ENCODE measurements at places on chromosomes 12 and 14. TPM values are rescaled to one million over a fixed set of nuclear protein-coding genes. Genes with fewer than 3 reads are reported as not detected.

The GLIPR1 gene
- total RNA-seq = 8.8 TPM

The GPR84 gene
- not detected for total RNA-seq

The RDH11 gene
- 12.5 TPM for total RNA-seq

The DBX2 gene
- 0.07 TPM for total RNA-seq

The SPIC gene
- not detected for total RNA-seq

The KRT3 gene
- not detected for total RNA-seq

The KRT82 gene
- not detected for total RNA-seq

The KLRF1 gene
- total RNA-seq = 0.55 TPM

The ERP27 gene
- total RNA-seq = 0.25 TPM

The COPS7A gene
- total RNA-seq = 81.9 TPM

The KLRK1 gene
- total RNA-seq = not detected

The MORN3 gene
- not detected for total RNA-seq

The ZNF605 gene
- 13.9 TPM for total RNA-seq

The CABP1 gene
- total RNA-seq = 8.0 TPM

The TSPAN19 gene
- not detected for total RNA-seq

The LRIG3 gene
- total RNA-seq = 4.3 TPM

The FAM161B gene
- 3.8 TPM for total RNA-seq

The DNAJC22 gene
- total RNA-seq = 0.10 TPM

The SYNDIG1L gene
- total RNA-seq = 0.22 TPM

The RHEBL1 gene
- 0.32 TPM for total RNA-seq

The IAPP gene
- not detected for total RNA-seq

The C12orf54 gene
- total RNA-seq = not detected

The SIRT4 gene
- total RNA-seq = 10.2 TPM

The KLRD1 gene
- total RNA-seq = 1.5 TPM

The DCAF4 gene
- 8.4 TPM for total RNA-seq

The ZNF705A gene
- not detected for total RNA-seq

The FAM90A1 gene
- total RNA-seq = not detected

The CCDC197 gene
- total RNA-seq = 0.74 TPM

The TAS2R8 gene
- total RNA-seq = not detected

The GDF3 gene
- total RNA-seq = not detected

The BORCS5 gene
- total RNA-seq = 9.3 TPM

Measured in left ventricle myocardium superior (tissue), 1 donor.